Naive B cell (primary cell): ENCODE measurements at places on chromosomes 3 and 15. TPM values are rescaled to one million over a fixed set of nuclear protein-coding genes. Genes with fewer than 3 reads are reported as not detected.

MYH15 gene
- polyA plus RNA-seq = 0.05 TPM

GOLGA6L10 gene
- polyA plus RNA-seq = not detected

DBR1 gene
- not detected for polyA plus RNA-seq

SMCO1 gene
- not detected for polyA plus RNA-seq

EXOG gene
- polyA plus RNA-seq = 26.0 TPM

TMCO5A gene
- polyA plus RNA-seq = not detected

FRMD5 gene
- 0.17 TPM for polyA plus RNA-seq

CFAP100 gene
- not detected for polyA plus RNA-seq

GOLGA8T gene
- not detected for polyA plus RNA-seq

TRPM1 gene
- polyA plus RNA-seq = 0.08 TPM

TMEM45A gene
- polyA plus RNA-seq = not detected

SCN11A gene
- polyA plus RNA-seq = not detected
